Stimulated activated CD8-positive, alpha-beta memory T cell treated with anti-CD3 and anti-CD28 coated beads, Interleukin-15, amount 100 ng/mL, for 1 hour (primary cell): ENCODE measurements at places on chromosomes 11 and 22.

DNA sequence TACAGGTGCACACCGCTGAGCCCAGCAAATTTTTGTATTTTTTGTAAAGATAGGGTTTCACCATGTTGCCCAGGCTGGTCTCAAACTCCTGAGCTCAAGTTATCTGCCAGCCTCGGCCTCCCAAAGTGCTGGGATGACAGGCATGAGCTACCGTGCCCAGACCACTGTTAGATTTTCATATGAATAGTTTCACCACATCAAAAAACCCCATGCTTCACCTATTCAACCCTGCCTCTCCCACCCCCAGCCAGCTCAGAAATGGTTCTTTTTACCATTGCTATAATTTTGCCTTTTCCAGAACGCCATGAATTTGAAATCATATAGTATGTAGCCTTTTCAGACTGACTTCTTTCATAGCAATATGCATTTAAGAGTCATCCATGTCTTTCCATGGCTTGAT, 37.9 kb downstream of the CDPF1 start:
- DNase-seq = no peak

- DNase-seq = peak; percentile 78
Observed at GRCh38 chr22:31292236-31292989, at the start of gene PIK3IP1. Gene PIK3IP1 (minus strand): TSS chr22:31292488. CDS start chr22:31292344, 144 bp downstream.

GRCh38 chr11:126914941-126915340, 85.6 kb downstream of the KIRREL3 start:
- no peak for DNase-seq

- no peak for DNase-seq
Observed at GRCh38 chr11:13140028-13140870, 131.1 kb downstream of the RASSF10 start.

DNA sequence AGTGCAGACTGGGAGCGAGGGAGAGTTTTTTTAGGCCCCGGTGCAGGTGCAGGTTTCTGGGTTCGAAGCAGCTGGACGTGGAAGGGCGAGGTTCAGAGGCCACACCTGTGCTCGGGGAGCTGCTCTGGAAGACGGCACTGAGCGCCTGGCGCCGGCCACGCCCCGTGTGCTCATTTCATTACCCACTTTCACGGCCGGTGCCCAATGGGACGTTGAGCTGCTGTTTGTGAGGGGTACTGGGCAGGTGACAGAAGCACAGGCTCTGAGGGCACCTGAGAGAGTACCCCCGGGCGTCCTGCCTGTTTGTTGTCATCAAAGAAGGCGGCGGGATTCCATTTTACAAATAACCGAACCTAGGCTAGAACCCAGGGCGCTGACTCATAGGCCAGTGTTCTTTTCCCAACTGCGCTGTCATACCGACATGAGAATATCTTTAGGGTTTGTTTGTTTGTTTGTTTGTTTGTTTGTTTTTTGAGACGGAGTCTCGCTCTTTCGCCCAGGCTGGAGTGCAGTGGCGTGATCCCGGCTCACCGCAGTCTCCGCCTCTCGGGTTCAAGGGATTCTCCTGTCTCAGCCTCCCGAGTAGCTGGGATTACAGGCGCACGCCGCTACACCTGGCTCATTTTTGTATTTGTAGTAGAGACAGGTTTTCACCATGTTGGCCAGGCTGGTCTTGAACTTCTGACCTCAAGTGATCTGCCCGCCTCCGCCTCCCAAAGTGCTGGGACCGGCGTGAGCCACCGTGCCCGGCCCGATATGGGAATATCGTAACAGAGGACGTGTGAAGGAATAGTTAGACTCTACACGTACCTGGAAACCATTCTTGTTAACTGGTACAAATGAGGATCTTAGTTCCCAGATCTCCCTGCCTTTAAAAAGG, 16.6 kb upstream of the SPTBN2 start:
- peak; percentile 13 for DNase-seq

DNA sequence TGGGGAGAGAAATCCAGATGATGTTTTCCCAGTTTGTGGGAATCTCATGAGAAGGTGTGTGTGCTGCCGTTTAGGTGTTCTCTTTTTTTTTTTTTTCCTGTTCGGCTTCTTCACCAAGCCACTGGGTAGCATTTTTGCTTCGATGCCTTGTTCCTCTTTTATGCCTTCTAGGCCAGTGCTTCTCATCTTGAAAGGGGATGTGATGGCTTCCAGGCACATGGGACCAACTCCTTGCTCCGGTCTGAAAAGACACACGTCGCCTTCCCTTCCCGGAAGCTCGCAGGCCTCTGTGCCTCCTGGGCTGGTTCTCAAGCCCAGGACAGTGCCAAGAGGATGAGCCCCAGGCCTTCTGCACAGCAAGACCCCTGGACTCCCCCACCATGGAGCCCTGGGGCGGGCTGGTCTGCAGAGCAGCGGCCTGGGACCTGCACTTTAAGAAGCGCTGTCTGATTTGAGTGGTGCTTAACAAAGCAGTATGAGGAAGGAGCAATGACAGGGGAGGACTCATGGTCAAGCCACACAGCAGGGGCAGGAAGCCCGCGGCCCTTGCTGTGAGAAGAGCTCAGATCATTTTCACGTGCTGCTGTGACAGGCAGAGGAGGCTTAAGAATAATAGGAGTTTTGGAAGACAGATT, 158.8 kb downstream of the MPPED1 start:
- no peak for DNase-seq

- no peak for DNase-seq
Observed at GRCh38 chr11:125082611-125083311, 19.7 kb downstream of the SLC37A2 start.

DNA sequence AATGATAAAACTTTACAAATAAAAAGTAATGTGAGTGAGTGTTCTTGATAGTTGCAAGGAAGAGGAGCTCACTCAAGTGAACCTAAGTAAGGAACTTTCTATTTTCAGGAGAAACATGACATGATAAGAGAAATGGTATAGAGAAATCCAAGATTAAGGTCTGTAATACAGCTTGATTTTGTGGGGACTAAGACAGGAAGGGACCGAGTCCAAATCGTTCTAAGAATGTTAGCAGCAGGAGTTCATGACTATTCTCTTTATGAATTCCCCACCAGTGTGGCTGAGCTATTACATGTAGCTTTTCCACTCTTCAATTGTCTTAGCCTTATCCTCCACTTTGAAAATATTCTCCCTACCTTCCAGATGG, 698.6 kb upstream of the ARHGAP42 start:
- no peak for DNase-seq

GRCh38 chr22:19873960-19874306, 19.3 kb upstream of the GNB1L start:
- DNase-seq = no peak
